ENCODE measurements at places on chromosomes 7 and 10.

DNA sequence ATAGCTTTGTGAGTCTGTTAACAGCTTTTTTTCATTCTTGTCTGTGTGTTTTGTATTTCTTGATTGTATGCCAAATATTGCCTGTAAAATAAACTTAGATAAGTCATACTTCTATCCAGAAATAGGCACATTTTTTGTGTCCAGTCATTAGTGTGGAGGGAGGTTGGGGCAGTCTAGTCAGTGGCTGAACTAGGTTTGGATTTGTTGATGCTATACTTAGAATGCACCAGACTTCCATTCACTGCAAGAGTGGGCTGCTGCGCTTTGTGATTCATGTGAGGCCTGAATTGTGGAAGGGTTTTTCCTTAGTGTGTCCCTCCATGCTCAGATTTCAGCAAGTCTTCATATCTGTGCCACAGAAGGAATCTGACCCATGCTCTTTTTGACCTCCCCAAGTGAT lies 50.0 kb downstream of the TRUB1 start:
- no peak for DNase-seq

DNA sequence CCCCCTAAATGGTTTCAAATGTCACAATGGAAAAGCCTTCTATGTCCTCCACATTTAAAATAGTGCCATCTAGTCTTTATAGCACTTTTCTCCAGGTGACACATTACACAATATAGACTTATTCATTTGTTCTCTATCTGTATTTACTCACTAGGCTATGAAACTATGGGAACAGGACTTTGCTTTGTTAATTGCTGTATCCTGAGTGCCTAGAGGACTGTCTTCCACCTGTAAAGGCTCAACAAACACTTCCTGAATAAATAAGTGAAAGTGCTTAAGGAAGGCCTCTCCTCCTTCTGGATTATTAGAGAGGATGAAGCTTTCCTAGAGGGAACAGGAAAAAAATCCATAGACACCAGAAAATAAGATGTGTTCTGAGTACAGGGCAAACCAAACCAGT lies 397.6 kb upstream of the LRRN3 start:
- DNase-seq: no peak

DNA sequence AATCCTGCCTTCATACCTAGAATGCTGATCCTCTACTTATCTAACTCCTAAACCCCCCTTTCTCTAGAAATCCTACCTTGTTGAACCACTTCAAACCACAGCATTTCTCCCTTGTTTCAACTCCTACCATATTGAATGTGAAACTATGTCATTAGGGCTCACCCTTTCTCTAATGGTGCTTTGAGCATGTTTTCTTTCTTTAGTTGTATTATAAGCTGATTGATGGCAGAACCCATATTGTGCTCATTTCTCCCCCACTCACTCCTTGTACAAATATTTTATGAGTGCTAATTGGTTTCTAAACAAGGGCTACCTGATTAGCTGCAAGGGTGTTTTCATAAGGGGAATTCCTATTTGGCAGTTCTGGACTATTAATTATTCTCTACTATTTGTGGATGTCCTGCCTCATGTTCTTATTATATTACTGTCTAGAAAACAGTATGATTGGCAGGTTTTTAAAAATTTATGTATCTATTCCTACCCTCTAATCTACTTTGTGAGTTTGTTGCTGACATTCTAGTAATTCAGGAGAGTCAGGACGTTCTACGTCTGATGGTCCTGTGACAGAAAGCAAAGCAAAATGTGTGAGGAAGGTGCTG lies 765.8 kb downstream of the KCNMA1 start:
- DNase-seq: no peak

DNA sequence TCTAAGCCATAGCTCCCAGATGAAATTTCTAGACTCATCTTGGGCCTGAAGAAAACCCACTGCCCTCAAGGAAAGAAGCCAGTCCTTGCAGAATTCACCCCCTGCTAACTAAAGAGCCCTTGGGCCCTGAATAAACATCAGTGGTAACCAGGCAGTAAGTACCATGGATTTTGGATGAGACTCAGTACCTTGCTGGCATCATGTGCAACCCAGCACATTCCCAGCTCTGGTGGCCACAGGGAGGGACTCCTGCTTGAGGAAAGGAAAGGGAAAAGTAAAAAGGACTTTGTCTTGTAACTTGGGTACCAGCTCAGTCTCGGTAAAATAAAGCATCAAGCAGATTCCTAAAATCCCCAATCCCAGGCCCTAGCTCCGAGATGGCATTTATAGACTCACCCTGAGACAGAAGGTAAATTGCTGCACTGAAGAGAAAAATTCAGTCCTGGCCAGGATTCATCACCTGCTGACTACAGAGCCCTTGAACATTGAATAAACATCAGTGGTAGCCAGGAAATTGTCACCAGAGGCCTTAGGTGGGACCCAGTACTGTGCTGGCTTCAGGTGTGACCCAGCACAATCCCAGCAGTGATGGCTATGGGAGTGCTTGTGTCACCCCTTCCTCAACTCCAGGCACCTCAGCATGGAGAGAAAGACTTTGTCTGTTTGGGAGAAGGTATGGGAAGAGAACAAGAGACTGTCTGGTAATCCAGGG lies 31.2 kb upstream of the SFTPD start:
- no peak for DNase-seq

GRCh38 chr10:22679608-22680007 lies 34.8 kb downstream of the PIP4K2A start:
- DNase-seq: no peak

DNA sequence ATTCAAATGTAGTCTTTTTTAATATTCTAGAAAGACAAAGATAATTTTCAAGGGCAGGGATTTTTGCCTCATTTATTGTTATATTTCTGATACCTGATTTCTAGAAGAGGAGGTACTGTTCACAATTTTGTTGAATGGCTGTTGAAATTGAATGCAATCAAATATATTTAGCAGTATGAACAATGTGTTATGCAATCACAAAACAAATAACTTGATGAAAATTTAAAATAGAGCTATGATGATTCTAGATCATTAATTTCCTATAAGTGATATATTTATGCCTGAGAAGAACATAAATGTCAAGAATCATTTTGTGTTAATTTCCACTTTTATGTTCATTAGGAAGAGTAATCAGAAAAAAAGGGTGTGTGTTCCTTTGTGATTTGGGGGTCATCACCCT lies 114.6 kb upstream of the CNTNAP2 start:
- DNase-seq: no peak
